ENCODE measurements at places on chromosomes 12 and 14.

DNA sequence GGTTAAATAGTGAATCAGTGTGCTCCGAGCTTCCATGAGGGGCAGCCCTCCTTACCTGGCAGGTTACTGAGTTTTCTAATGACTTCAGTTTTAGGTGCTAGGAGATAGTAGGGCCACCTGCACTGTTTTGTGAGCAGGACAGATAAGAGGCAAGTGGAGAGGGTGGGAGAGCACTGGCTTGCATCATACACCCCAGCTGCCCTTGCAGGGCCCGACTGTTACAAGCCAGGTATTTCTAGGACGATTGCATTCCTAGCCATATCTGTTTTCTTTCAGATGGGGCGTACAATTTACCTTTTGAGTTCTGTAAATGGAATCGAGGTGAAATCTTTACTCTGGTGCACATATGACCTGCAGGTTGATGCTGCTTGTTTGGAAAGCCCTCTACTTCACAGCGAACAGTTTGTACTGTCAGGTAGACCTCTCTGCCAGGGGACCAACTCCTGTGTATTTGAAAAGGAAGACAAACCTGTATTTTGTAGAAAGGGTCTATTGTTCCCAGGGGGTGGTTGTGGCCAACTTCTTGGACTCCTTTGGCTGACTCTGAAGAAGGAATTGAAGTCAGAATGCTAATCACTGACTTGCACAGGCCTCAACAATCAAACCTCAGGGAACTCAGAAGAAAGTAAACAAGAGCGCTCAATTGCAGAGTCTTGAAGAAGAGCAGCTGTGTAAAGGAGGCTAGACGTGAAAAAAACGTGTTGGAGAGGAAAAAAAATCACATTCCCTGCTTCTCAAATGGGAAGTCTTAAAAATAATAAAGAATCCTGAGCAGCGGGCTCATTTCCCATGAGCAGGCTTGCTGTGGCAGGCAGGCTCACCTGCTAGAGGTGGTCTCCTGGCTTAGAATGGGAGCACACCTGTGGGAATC is 57.3 kb downstream of the ETV6 start:
- DNase-seq: no peak

- DNase-seq: no peak
These were observed 48.9 kb downstream of the TRAF3 start for GRCh38 chr14:102826161-102826560.

DNA sequence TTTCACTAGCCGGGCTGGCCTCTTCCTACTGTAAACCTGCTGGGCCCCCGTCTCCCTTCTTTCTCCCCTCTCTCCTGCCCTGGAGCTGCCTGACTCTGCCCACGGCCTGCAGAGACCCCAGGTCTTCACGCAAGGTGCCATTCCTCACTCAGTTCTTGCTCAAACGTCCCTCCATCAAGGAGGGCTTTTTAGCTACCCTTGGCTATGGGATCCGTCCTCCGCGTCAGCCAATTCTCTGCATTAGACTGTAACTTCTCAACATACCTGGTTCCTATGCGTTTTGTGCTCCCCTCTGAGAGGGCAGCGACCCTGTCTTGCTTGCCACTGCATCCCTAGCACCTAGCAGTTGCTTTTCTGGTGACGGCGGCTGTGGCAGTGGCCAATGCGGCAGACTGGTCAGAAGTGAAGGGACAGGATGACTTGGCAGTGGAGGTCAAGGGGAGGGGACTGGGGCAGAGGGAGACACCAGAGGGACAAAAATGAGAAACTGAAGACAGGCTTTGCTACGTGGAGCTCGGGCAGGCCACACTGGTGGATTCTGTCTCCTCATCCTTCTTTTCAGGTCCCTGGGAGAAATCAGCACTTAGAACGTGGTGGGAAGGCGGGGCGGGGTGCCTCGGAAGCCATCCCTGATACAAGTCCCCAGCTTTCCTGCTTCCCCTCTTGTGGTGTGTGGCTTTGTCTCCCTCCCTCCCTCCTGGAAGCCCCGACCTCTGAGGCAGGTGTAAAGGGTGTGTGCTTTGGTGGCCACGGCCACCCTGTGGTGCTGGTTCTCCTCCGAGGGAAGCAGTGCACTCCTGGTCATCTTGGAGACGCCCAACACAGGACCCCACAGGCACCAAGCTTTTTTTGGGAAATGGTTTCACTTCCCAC is 1.8 kb downstream of the B3GNT4 start:
- DNase-seq: no peak

DNA sequence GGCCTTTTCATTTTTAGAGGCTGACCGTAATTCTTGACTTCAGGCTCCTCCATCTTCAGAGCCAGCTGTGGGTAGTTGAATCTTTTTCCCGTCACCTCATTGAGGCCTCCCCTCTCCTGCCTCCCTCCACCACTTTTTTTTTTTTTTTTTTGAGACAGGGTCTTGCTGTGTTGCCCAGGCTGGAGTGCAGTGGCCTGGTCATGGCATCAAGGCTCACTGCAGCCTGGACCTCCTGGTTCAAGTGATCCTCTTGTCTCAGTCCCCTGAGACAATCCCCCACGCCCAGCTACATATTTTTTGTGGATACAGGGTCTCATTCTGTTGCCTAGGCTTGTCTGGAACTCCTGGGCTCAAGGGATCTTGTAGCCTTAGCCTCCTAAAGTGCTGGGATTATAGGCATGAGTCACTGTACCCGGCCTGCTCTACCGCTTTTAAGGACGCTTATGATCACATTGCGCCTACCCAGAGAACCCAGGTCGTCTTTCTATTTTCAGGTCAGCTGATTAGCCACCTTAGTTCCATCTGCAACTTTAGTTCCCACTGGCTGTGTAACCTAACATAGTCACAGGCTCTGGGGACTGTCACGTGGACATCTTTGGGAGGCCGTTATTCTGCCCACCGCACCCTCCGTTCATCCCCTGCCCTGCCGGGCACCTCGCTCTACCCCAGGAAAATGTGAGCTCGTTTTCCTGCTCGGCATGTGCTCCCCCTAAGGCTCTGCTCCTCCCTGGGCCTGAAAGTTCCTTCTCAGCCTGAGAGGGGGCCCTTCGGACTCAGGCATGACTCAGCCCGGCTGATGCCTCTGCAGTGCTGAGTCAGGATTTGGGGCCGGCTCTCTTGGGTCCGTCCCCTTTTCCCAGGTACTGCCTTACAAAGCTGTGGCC is 13.4 kb downstream of the TNFAIP2 start:
- no peak for DNase-seq

DNA sequence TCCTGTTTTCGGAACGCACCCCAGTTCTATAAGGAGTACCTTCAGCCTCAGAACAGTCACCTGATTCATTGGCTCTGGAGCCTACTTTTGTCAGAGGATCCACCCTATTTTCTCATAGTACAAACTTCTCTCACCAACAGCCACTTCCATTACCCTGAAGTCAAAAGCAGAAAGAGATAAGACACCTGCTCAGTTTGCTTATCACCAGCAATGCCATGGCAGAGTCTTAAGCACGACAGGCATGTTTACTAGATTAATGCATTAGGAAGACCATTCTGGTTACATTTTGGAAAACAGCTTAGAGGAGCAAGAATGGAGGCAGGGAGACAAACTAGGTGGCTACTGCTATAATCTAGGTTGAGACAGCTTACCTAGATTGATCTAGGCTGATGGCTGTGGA is 67.7 kb downstream of the GXYLT1 start:
- no peak for DNase-seq

- DNase-seq: no peak
These were observed 423.8 kb downstream of the NRXN3 start for GRCh38 chr14:78593949-78594348.

DNA sequence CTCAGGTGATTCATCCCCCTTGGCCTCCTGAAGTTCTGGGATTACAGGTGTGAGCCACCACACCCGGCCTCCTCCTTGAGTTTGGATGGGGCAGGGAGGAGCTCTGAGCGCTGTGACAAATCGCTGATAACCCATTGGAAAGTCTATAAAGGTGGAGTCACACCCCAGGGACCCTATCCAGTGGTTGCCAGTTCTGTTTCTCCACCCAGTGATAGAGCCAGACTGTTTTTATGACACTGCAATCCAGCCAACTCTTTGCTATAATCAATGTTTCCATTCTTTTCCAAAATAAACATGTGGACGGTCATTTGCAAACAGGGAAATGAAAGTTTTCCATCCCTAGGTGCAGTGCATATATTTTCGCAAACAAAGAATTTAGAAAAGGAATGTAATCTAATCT is 142.0 kb upstream of the PELI2 start:
- DNase-seq: no peak

DNA sequence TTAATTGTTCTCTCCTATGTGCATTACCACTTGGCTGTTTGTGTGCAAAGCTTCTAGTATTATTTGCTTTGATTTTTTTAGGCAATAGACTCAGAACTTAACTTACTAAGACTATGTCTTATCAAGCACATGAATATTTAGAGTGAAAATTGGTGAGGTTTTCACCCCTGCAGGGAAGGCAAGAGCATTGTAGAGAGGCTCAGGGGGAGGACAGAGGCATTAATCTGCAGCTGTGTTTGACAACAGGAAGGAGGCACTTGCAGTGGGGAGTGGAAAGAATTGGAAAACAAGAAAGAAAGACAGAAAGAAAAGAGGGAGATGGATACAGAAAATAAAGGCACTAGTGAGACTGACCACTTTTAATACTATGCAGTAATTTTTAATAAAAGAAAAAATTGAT is 431.6 kb downstream of the PDZRN4 start:
- DNase-seq: no peak

DNA sequence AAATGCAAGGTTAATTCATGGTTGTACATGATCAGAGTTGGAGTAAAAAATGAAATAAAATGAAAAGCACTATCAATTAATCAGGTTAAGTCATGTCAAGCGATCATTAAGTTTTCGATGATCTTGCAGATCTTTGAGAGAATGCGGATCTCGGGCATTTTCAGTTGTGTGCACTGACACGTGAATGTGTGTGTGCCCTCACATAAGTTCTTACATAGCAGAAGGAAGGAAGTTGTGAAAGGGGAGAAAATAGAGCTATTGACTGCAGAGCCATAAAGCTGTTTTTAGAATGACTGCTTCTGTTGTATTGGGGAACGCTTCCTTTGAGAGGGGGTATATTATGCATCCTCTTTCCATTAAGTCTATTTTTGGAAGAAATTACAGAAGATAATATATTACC is 101.3 kb downstream of the HMGA2 start:
- DNase-seq: no peak

DNA sequence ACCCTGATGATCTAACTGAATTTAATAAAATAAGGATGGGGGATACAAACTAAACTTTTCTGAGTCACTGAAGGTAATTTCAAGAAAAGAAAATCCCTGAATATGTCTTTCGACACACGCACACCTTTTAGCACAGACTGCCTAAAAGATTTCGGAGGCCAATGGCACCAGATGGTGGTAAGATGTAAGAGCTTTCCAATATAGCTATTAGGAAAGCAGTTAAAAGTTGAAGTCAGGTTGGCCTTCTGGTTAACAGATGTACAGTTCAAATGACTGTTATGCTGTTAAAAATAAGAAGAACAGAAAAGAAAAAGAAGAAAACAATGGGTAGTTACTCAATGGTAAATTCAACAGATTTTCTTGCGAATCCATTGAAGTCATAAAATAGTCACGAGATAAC is 80.7 kb upstream of the KRR1 start:
- no peak for DNase-seq

DNA sequence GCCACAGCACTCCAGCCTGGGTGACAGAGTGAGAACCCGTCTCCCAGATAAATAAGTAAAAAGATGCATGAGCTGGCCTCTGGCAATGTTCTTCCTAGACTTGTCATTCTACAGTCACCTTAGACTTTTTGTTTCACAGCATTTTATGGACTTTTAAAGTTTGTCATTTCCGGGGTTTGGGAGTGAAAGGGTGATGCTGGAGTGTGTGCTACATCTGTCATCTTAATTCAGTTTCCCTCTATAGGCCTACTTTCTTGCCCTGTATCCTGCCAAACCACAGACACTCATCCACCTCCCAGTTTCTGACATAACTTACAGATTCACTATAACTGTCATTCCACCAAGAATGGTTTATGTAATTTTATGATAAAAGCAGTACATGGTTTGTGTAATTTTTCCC is 166.7 kb upstream of the PARP11 start:
- DNase-seq: no peak

- DNase-seq: no peak
These were observed 87.4 kb downstream of the SYT1 start for GRCh38 chr12:78951803-78952551.

DNA sequence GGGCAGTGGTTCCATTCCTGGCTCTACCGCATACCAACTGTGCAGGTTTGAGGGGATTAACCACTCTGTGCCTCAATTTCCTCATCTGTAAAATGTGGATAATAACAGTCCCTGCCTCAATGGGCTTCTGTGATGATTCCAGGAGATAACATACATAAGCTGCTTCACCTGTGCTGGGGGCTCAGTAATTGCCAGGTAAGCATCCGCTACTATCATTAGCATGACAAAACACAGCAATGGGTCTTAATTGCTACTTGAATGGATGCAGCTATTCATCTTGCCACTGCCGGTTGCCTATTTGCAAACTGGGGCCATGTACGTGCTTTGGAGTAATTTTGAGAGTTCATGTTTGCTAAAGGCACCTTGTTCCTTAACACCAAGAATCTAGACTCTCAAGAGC is 132.6 kb downstream of the TMEM132D start:
- no peak for DNase-seq

GRCh38 chr12:46985816-46986215 is 93.6 kb upstream of the PCED1B start:
- no peak for DNase-seq

GRCh38 chr12:89861086-89861485 is 152.4 kb upstream of the ATP2B1 start:
- DNase-seq: no peak

- no peak for DNase-seq
These were observed 204.3 kb downstream of the TTC7B start for GRCh38 chr14:90611936-90612335.

DNA sequence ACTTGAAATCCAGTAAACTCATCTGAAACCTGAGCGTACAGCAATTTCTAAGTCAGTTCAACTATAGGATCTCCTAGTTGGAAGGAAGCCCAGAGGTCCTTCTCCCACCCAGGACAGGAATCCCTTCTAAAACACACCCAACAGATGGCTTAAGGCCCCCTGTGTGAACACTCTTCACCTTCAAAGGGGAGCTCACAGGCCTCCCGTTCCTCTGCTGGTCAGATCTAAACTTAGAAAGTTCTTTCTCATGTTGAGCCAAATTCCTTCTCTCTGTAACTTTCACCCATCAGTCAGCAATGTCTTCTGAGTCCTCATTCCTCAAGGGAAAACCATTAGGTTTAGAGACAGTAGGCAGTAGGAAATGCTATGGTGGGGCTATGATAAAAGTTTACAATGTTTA is 355.2 kb downstream of the PCNX1 start:
- DNase-seq: no peak

DNA sequence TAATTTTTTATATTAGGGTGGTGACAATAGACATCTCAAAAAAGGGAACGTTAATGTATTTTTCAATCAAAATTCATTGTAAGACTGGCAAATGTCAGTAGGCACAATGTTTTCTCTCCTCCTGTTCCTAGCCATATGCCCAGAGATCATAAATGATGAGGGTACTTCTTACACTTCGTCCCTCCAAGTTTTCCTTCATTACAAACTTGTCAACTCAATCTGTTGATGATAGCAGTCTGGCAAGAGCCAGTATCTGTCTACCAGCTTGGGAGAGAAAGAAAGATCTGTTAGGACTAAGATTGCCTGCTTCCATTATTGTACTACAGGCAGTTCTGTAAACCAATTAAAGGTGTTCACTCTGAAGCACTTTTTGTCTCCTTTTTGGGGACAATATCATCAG is 130.9 kb upstream of the DAAM1 start:
- DNase-seq: no peak

- no peak for DNase-seq
These were observed 82.6 kb downstream of the GALNT8 start for GRCh38 chr12:4802841-4803240.
